ENCODE measurements at places on chromosomes 12 and 14.

GRCh38 chr12:54571193-54572188, 17.0 kb downstream of the PPP1R1A start:
- H3K27ac ChIP-seq, result no peak overlapping the region
- no peak for DNase-seq
- peaks cover 34% of the 10 kb centered on the region for H3K36me3 ChIP-seq
- H3K27me3 ChIP-seq, result no peaks in the 10 kb centered on the region

- no peaks in the 10 kb centered on the region for H3K36me3 ChIP-seq
- H3K4me1 ChIP-seq, result no peaks in the 10 kb centered on the region
- H3K4me3 ChIP-seq, result no peak overlapping the region
- H3K27me3 ChIP-seq, result no peaks in the 10 kb centered on the region
- no peak for DNase-seq
Observed at GRCh38 chr12:102907918-102908317, 9.1 kb downstream of the PAH start.

- no peaks in the 10 kb centered on the region for H3K36me3 ChIP-seq
- DNase-seq, result peak; percentile 47
- H3K27ac ChIP-seq, result no peak overlapping the region
- no peak overlapping the region for H3K4me3 ChIP-seq
Observed at GRCh38 chr12:4807116-4807783, 87.0 kb downstream of the GALNT8 start.

- H3K27me3 ChIP-seq, result peaks cover 2% of the 10 kb centered on the region
- H3K27ac ChIP-seq, result no peak overlapping the region
- no peak for DNase-seq
- no peaks in the 10 kb centered on the region for H3K4me1 ChIP-seq
- H3K36me3 ChIP-seq, result no peaks in the 10 kb centered on the region
Observed at GRCh38 chr12:113641426-113642030, 169.9 kb upstream of the LHX5 start.

GRCh38 chr14:33866425-33867088, 84.3 kb downstream of the EGLN3 start:
- H3K36me3 ChIP-seq, result no peaks in the 10 kb centered on the region
- H3K4me3 ChIP-seq, result no peak overlapping the region
- DNase-seq, result no peak
- H3K27ac ChIP-seq, result no peak overlapping the region
- H3K27me3 ChIP-seq, result no peaks in the 10 kb centered on the region

DNA sequence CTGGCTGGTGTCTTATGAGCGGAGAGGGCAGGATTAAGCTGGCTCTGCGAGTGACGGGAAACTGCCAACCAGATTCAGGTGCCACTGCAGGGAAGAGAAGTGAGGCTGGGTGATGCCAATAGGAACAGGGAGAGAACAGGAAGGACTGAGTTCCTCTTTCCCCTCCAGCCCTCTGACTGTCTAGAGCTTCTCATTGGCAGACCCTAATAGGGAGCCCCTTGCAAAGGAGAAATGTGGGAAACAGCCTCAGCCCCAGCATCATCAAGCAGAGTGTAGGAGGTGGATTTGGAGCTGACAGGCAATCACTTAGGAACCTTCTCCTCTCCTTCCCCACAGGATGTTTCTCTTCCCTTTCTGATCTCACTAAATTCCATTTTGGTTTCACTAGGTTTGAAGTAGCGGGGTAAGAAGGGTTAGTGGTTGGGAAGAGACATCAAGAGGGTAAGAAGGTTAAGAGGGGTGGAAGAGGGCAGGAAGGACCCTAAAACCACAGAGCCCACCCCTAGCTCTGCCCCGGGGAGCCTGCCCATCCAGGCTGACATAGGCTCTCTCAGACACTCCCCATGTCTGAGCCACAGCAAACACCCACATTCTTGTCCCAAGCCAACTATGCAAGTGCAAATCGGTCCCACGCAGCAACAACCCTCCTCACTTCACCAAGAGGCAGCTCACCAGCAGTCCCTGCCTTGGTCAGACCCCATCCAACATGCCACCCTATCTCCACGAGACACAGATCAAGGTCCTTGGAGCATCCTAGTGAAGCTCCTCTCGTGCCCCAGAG, 111.1 kb downstream of the STAB2 start:
- peaks cover 35% of the 10 kb centered on the region for H3K27me3 ChIP-seq
- no peaks in the 10 kb centered on the region for H3K36me3 ChIP-seq
- no peaks in the 10 kb centered on the region for H3K4me1 ChIP-seq
- no peak overlapping the region for H3K27ac ChIP-seq

DNA sequence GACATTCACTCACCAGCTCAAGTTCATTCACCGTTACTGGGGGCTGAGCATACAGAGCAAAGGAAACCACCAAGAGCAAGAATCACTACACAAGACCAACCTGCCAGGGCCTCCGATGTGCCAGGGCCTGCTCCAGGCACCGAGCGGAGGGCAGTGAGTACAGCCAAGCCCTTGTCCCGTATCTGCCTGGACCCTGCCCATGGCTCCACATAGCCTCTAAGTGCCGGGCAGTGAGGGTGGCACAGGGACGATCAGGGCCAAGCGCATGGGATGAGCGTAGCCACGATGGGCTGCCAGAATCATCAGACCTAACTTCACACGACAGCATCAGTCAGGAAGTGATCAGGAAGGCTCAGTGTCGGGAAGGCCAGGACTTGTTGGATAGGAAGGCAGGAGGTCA, 199.6 kb downstream of the BCL11B start:
- H3K36me3 ChIP-seq, result no peaks in the 10 kb centered on the region
- no peak for DNase-seq
- no peaks in the 10 kb centered on the region for H3K4me1 ChIP-seq
- no peaks in the 10 kb centered on the region for H3K27me3 ChIP-seq

DNA sequence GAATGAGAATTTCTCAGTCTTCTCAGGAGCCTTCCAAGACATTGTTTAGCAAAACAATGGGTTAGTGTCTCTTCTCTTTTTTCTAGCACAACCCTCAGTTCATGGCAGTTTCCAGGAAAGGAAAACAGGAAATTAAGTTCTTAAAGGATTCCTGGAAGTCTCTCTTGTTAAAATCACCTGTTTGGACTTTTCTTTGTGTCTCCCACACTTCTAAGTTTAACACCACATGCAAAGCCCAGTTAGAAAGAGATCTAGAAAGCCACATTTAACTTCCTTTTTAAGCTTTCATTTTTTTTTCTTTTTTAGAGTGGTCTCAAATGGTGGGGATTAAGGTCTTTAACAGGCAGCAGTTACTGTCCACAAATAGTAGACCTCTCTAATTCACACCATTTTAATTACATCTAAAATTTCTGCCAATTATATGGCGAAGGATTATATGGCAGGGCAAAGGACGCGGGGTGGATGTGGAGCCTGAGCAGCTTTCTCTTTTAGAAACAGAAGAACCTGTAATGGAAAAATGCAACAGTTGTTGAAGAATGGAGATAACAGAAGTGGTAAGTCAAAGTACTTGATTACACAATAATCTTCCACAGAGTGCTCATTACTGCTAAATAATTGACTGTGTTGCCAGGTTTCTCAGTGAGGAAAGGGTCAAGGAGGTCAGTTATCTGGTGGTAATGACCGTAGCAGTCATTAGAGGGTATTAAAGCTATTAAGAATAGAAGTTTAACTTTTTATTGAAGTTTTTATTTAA, 298.6 kb downstream of the AKAP6 start:
- H3K36me3 ChIP-seq, result no peaks in the 10 kb centered on the region
- no peaks in the 10 kb centered on the region for H3K27me3 ChIP-seq

DNA sequence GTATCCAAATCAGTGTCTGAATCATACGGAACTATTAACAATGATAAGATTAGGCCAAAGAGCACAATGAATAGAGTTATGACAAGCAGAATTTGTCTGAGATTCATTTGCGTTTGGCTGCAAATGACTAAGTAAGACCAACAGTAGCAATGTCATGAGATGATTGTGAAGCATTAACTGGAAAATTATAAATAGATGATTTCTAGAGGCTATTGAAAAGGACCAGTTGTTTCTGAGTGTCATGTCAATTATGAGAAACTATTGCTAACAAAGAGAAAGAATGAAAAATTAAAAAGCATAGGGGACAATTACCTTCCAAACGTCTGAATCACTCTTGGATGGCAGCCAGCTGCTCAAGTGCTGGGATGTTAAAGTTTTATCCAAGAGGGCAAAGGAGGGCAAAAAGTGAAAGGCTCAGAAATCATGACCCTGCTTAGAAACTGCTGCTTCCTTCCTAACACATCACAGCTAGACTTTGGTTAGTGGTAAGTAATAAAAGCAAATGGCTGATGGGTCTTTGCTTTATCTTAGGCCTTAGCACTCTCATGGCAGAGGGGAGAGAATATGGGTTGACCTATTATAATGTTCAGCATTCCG, 89.0 kb downstream of the AKAP6 start:
- no peak overlapping the region for H3K4me3 ChIP-seq
- H3K27ac ChIP-seq, result no peak overlapping the region
- H3K4me1 ChIP-seq, result no peaks in the 10 kb centered on the region
- no peaks in the 10 kb centered on the region for H3K27me3 ChIP-seq
- H3K36me3 ChIP-seq, result no peaks in the 10 kb centered on the region
- DNase-seq, result no peak

- H3K4me3 ChIP-seq, result peak overlapping the region; percentile 42
- peak overlapping the region; percentile 19 for H3K27ac ChIP-seq
- DNase-seq, result no peak
- H3K27me3 ChIP-seq, result peaks cover 31% of the 10 kb centered on the region
Observed at GRCh38 chr12:42143452-42144157, 1.1 kb downstream of the GXYLT1 start.
